ENCODE measurements at places on chromosomes 12 and 14.

DNA sequence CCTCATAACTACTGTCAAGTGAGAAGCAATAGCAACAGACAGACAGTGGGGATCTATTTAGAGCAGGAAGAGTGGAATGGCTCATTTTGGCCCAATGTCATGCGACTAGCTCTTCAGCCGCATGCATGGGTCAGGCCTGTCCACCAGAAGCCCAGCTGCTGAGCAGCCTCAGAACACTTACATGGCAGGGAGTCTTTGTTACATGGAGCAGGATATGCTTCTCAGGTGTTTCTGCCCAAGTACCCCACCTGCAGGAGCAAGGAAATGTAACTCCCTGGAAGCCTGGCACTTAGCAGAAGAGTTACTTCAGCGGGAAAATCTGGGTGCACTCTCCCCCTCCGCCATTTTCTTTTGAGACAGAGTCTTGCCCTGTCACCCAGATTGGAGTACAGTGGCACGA, 73.5 kb upstream of the ARHGAP5 start:
- DNase-seq, result no peak

DNA sequence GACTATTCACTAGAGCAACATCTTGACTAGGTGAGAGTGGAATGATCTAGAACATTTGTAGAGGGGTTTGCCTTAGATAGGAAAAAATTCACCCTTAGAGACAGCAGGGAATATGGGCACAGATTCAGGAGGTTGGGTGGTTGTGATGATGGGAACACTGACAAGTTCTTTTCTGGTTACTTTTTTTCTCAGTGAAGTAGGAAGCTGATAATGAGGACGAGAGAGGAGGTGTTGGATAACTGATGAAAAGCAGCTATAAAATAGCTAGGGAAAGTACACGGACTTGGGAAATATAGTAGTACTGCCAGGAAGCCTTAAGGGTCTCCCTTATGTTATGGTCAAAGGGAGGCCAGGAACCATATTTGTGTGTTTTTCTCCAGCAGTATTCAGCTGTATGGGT, 250.5 kb downstream of the SSPN start:
- no peak for DNase-seq

GRCh38 chr14:20690848-20691640, 2.5 kb downstream of the ANG start:
- DNase-seq, result peak; percentile 76

DNA sequence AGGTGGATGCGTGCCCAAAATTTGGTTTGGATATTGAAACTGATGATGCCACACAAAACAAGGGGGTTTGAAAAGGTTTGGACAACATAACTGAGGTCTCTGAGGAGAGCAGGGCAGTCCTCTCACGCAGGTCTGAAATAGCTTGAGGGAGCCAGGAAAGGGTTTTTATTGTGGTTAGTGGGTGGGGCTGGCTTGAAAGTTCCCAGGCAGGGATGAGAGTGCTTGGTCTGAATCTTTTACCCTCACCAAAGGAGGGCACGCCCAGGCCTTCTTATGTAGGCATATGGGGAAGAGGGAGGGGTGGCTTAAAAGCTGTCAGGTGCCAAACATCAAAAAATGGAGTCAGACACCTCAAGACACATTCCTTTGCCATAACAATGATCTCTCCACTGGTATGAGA, 493.1 kb upstream of the CCDC196 start:
- DNase-seq, result no peak

DNA sequence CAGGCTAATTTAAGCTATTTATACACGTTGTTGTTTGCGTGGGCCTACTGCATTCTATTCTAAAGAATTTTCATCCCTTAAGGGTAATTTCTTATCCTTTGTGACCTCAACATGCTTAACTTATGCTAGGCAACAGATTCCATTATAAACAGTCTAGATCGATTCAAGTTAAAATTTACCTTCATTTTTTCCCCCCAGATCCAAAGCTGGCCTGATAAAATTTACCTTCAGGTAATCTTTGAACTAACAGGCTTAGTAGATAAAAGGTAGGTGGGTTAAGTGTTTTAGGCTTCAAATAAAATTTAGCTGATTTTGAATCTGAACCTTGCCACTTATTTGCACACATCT, 389 bp upstream of the CCNB1IP1 start:
- no peak for DNase-seq

DNA sequence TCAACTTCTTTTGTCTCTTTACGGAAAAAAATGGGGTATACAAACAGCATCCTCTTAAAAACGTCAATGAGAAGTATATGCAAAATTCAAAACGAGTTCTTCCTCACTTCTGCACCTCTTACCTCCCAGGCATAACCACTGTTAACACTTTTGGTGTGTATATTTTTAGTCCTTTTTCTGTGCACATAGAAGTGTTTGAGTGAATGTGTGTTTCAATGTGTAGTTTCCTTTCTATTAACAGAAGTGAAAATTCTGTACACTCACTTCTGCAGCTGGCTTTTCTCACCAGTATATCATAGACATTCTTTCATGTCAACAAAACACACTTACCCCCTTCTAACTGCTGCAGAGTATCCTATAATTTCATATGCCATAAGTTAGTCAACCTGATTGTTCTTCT, 5.4 kb downstream of the UBR7 start:
- DNase-seq, result no peak

- no peak for DNase-seq
These were observed 8.8 kb downstream of the GALNT16 start for GRCh38 chr14:69268763-69269162.

DNA sequence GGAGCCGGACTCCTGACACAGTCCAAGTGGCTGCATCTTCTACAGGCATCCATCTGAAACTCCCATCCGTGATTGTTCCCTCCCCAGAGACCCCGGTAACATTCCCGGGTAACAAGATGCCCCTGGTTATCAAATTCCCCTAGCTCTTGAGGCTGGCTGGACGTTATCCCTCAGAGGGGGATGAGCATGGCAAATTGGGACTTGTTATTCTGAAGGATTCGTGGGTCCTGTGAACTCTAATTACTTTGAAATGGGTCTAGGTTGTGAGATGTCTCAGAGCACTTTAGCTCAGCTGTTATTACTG, 642 bp upstream of the PAN2 start:
- no peak for DNase-seq

- no peak for DNase-seq
These were observed 665.2 kb upstream of the FLRT2 start for GRCh38 chr14:84864548-84865271.

GRCh38 chr12:55929306-55929791, 1.6 kb upstream of the DGKA start:
- DNase-seq, result no peak

Measured in fibroblast of lung (primary cell).